Stimulated activated naive CD4-positive, alpha-beta T cell treated with Interleukin-2 at 50 U/mL for 16 hours (primary cell): ENCODE measurements at places on chromosomes 6 and 20.

DNA sequence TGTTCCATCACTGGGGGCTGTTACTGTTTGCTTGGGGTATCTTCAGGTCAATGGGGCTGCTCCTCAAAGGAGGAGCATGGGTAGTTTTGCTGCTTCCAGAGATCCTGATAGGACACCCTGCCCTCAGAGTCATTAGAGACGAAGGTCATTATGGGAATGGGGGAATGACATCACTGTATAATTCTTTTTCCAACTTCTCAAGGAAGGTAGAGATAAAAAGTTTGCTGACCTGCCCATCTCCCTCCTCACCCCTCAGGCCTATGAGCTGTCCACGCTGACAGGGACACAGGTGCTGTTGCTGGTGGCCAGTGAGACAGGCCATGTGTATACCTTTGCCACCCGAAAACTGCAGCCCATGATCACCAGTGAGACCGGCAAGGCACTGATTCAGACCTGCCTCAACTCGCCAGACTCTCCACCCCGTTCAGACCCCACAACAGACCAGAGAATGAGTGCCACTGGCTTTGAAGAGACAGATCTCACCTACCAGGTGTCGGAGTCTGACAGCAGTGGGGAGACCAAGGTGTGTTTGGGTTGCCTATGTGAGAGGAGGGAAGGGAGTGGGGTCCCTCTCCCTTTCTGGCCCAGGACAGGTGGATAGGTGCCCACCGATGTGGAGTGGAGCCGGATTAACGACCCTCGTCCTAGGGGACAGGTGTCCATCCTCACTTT, 2.7 kb downstream of the SRF start:
- no peak for DNase-seq

GRCh38 chr20:25389401-25389857, 1.2 kb downstream of the ABHD12 start:
- no peak for DNase-seq

- DNase-seq: no peak
Measured at GRCh38 chr20:56722042-56722441, 92.9 kb downstream of the TFAP2C start.

GRCh38 chr6:113833537-113833936, 23.6 kb upstream of the MARCKS start:
- DNase-seq: no peak

DNA sequence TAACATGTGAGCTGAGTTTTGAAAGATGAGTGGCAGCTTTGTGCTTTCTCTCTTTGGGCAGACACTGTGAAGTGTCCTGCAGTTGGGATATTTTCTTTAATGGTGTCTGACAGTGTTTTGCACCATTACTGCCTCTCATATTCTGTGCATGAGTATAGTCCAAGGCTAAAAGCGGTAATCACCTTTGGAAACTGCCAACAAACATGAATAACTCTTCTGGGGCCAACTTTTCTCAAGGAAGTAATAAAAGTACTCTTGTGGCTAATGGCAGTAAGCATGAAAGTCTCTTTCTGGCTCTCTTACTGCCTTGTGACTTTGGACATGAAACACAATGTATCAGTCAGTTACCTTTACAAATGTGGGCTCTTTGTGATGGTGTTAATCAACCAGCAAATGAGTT, 91.7 kb upstream of the SOX4 start:
- DNase-seq: no peak

DNA sequence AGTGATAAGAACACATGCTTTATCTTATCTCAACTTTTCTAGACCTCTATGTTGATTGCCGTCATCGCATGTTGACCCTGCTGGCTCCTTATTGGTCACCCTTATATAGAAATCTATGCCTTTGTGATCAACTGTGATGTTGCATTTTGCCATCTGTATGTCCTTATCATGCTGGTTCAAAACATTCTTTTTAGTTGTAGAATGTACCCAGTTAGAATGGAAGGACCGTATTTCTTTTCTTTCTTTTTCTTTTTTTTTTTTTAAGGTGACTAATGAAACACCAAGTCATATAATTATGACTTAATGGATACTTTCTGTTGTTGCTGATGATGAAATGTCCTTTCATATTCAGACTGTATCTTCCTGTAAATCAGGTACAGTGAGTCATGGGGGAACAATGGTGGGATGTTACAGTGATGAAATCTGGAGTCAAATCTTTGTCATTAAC, 145.9 kb upstream of the CITED2 start:
- no peak for DNase-seq

- no peak for DNase-seq
Measured at GRCh38 chr20:47609001-47609400, 107.3 kb downstream of the NCOA3 start.

- DNase-seq: no peak
Measured at GRCh38 chr20:31913431-31914157, 38.3 kb downstream of the PDRG1 start.
